ENCODE measurements at places on chromosomes 5 and 9.

- peak; percentile 54 for DNase-seq
Measured at GRCh38 chr5:140402258-140403074, 833 bp downstream of the ANKHD1 start.

GRCh38 chr5:55600497-55601203 lies 65.9 kb upstream of the PLPP1 start:
- no peak for DNase-seq

DNA sequence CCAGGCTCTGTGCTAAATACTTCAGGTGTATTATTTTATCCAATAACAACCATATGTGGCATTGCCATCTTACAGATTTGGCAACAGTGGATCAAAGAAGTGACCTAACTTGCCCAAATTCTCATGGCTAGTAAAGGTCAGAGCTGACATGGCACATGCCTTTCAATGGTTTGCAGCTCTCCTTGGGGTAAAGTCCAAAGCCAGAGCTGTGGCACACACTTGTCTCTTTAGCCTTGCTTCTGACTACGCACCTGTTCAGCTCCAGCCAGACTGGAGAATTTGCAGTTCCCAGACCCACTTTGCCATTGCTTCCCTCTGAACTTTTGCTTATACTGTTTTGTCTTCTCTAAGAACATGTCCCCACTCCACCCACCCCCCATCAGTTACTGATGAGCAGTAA lies 5.9 kb downstream of the SLC35A4 start:
- no peak for DNase-seq

GRCh38 chr9:15501179-15501578 lies 9.6 kb downstream of the PSIP1 start:
- no peak for DNase-seq

- no peak for DNase-seq
Measured at GRCh38 chr9:121859646-121860045, 208.2 kb downstream of the DAB2IP start.

DNA sequence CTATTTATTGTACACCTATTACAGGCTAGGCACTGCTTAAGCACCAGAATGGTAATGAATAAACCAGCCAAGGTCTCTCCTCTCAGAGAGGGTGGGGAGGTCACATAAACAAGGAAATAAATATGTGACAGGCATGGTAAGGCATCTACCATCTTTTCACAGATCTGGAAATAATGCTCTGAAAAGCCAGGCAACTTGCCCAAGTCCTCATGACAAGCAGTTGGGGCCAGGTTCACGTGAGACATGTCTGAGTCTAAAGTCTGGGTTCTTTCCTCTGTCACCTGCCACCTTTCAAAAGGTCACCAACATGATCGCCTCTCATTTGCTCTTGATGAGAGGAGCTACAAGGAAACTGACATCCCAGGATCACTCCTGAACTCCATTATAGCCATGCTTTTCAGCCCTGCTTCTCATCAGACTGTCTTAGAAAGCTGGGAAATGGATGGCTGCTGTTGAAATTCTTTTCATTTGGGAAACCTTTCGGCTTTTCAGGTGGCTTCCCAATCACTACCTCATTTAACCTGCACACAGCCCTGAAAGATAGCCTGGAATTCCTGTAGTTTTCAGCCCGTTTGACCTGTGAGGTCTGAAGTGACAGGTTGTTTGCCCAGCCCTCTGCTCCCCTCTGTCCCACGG lies 123.1 kb downstream of the CRB2 start:
- DNase-seq: no peak

GRCh38 chr5:98916540-98916939 lies 12.3 kb downstream of the CHD1 start:
- DNase-seq: no peak

GRCh38 chr5:16486711-16487111 lies 21.1 kb upstream of the ZNF622 start:
- DNase-seq: no peak

- DNase-seq: no peak
Measured at GRCh38 chr9:91302831-91303230, 58.9 kb downstream of the AUH start.

DNA sequence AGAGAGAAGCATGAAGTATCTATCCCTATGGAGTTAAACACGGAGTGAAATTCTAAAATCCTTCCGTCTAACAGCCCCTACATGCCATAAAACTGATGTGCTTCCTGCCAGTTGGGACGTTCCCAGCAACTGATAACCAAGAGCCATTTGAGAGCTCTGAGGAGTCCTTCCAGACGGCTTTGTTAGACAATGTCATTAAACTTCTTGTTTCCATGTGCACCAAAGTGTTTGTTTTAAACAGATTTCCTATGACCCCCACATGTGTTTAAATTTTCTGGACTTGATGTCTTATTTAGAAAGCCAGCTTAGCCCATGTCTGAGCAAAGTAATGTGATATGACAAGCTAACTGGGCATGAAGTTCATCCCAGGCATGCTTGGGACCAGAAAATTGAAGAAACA lies 57.2 kb upstream of the LPAR1 start:
- DNase-seq: no peak

- DNase-seq: no peak
Measured at GRCh38 chr5:140224658-140225057, 49.7 kb downstream of the CYSTM1 start.

DNA sequence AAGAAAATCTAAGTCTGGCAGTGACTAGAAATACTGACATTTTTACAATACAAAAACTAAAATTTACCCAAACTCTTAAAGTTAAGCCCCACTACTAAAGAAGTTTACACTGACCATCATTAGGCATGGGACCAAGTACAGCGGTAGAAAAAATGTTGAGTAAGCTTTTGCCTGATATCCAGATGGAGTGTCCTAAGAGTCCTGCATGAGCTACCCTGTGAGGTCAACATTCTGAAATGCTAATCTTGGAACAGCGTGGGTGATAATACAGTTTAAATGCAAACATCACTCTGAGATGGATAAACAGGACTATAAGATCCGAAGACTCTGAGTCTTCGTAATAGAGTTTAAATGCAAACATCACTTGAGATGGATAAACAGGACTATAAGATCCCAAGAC lies 189.7 kb downstream of the DCP2 start:
- no peak for DNase-seq

GRCh38 chr5:139495638-139496435 lies 13.3 kb upstream of the STING1 start:
- no peak for DNase-seq

DNA sequence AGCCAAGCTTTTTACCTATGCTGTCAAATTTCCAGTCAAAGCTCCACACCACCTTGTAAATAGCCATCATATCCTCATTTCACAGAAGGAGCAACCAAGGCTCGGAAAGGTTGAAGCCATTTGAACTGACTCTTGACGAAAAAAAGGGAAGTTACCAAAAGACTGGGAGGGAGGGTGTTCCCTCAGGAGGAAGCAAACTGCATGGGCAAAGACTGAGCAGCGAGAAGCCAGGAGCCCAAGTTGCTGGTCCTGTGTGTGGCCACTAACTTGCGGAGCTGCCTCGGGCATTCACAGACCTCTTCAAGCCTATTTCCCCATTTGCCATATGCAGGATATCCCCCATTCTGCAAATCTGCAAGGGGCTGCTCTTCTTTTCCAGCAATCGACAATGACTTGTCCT lies 37.4 kb downstream of the TTLL11 start:
- no peak for DNase-seq

- no peak for DNase-seq
Measured at GRCh38 chr5:123478546-123478945, 33.4 kb upstream of the CSNK1G3 start.

GRCh38 chr5:158967541-158967940 lies 132.2 kb downstream of the EBF1 start:
- DNase-seq: no peak

- DNase-seq: no peak
Measured at GRCh38 chr5:142717582-142718215, 31.8 kb upstream of the FGF1 start.

DNA sequence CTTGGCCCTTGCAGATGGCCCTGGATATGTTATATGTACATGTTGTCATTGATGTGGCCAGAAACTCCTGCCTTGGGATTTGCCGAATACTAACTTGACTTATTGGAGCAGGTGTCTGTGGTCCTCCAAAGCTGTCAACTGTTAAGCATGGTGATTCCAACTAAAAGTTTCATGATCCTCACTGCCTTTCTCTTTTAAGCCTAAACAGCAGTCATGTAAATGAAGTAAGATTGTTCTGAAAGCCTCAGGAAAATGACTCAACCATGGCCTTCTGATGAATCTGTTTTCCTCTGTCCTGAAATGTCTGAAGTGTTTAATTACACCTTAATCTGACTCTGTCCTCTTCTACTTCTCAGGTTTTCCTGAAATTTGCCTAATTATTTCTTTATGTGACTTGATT lies 245.0 kb downstream of the FAM114A2 start:
- no peak for DNase-seq

- no peak for DNase-seq
Measured at GRCh38 chr5:179257176-179257682, 88.0 kb downstream of the ADAMTS2 start.

Data from stimulated activated CD4-positive, alpha-beta T cell treated with anti-CD3 and anti-CD28 coated beads, Interleukin-4, amount 100 ng/mL, for 1 hour (primary cell).